ENCODE measurements at places on chromosomes 7 and 10.
A peak's percentile ranks its signal among the peaks of the same experiment; 100 is the strongest.

GRCh38 chr10:64648915-64649314 lies 1127.7 kb downstream of the REEP3 start:
- DNase-seq, result no peak

- DNase-seq, result no peak
These were observed 59.4 kb downstream of the SHH start for GRCh38 chr7:155752756-155753445.

DNA sequence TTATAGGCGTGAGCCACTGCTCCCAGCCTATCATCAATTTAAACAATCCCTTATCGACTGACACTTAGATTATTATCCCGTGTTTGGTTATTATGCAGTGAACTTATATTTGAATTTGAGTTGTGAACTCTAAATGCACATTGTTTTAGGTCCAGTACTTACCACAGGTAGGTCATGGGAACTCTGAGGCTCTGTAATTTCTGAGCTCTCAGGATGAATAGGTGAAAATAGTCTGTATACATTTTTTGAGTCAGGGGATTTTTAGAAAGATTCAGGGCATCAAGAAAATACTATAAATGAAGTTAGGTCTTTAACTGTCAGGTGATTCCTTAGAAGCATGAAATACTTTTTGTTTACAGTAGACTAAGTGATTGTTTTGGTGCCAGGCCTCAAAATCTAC lies 8.8 kb downstream of the CCDC136 start:
- DNase-seq, result no peak

DNA sequence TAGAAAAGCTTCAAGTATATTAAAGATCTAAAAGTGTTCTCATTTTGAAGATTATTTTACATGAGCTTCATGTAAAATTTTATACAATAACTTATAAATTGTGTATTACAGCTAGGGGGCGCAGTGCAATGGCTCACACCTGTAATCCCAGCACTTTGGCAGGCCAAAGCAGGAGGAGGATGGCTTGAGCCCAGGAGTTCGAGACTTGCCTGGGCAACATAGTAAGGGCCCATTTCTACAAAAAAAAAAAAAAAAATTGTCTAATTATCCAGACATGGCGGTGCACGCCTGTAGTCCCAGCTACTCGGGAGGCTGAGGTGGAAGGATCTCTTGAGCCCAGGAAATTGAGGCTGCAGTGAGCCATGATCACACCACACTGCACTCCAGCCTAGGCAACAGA lies 16.6 kb downstream of the ACBD5 start:
- DNase-seq, result peak; percentile 17

- DNase-seq, result no peak
These were observed 472.1 kb upstream of the IGFBP3 start for GRCh38 chr7:46393142-46393541.

- no peak for DNase-seq
These were observed 1290.3 kb upstream of the SORCS1 start for GRCh38 chr10:108454793-108455192.

DNA sequence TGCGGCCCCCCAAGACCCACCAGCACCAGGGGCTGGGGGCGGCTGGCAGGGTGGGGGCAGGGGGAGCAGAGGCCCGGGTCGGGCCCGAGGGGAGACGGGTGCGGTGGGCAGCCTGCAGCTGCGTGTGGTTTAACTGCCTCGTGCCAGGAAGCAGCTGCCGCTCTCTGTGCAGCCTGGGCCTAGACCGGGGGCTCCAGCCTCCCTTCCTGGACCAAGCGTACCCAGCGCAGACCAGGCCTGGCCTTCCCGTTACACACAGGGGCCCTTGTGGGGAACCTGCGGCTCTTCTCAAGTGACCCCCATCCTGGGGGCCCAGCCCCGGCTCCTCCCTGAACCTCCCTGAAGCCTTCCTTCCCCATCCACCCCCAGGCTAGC lies 6.6 kb upstream of the INTS1 start:
- DNase-seq, result no peak

DNA sequence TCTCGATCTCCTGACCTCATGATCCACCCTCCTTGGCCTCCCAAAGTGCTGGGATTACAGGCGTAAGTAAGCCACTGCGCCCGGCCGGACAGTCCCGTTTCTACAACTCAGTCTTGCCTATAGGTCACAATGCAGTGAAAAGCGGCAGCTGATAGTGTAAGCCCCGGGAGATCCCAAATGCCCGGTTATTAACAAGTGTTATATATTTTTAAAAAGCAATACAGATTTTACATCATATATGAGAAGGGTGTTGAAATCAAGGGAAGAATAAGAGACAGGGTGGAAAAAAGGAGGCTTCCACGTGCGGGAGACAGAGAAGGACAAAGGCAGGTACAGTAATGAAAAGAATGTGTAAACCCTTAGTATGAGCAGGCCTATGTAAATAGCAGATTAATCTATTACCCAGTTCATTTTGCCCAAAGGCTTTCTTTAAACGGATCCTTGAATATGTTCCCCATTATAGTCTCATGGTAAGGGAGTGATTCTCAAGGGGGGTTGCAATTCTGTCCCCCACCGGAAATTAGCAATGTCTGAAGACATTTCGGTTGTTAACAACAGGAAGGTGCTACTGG lies 170.8 kb downstream of the PDE1C start:
- DNase-seq, result no peak

DNA sequence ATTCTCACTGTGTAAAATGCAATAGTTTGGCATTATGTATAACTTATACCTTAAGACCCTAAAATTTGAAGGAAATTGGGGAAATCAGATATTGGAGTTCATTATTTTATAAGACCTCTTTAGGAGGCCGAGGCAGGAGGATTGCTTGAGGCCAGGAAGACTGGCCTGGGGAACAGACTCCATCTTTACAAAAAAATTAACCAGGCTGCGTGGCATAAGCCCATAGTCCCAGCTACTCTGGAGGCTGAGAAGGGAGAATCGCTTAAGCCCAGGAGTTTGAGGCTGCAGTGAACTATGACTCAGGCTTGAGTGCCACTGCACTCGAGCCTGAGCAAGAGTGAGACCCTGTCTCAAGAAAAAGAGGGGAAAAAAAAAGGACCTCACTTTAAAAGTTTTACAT lies 14.0 kb upstream of the PBLD start:
- no peak for DNase-seq

DNA sequence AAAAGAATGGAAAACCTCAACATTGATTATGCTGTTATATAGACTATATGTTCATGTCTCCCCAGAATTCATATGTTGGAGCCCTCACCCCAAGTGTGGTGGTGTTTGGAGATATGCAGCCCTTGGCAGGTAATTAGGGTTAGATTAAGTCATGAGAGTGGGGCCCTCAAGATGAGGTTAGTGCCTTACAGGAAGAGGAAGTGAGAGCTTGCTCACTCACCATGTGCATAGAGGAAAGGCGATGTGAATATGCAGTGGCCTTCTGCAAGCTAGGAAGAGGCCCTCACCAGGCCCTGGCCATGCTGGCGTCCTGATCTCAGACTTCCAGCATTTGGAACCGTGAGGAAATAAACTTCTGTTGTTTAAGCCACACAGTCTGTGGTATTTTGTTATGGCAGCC lies 14.8 kb downstream of the ZNF33A start:
- no peak for DNase-seq

GRCh38 chr7:132498319-132498718 lies 78.0 kb downstream of the PLXNA4 start:
- DNase-seq, result no peak

DNA sequence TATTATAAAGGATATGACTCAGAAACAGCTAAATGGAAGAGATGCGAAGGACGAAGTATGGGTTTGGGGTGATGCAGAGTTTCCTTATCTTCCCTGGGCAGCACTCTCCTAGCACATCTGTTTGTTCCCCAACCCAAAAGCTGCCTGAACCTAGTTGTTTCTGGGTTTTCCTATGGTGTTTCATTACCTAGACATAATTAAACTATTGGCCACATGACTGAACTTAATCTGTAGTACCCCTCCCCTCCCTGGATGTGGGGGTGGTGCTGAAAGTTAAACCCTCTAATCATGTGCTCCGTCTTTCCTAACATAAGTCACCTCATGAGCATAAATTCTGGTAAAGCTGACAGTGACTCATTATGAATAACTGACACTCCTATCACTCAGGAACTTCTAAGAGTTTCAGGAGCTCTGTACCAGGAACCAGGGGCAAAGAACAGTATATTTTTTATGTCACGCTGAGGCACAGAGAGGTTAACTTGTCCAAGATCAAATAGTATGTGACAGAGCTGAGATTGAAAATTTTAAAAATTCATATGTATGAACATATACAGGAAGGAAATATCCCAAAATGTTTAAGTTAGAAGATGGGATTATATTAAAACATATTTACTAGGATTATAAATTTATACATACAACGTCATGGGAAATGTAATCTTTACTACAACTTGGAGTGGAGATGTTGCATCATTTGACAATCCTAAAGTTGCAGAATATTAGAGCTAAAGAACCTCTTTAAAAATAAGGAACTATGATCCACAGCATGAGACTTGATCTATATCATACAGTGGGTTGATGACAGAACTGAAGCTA lies 4.8 kb downstream of the STRIP2 start:
- DNase-seq, result no peak

DNA sequence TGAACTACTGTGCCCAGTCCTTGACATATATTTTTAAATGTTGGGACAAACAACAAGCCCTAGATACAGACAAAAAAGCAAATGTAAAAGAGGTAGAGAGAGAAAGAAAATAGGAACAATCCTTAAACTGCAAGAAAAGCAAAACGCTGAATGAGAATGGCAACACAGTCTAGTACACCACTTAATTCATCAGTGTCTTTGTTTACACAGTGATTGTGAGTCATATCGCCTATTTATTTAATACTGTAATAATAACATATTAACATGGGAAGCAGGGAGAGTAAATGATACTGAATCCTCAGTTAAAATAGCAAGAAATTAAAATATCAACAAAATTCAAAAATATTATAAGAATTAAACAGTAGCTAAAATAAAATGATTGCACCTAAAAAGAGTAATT lies 9.8 kb upstream of the LRRTM3 start:
- DNase-seq, result no peak

GRCh38 chr10:33612116-33612515 lies 277.6 kb upstream of the NRP1 start:
- DNase-seq, result no peak

DNA sequence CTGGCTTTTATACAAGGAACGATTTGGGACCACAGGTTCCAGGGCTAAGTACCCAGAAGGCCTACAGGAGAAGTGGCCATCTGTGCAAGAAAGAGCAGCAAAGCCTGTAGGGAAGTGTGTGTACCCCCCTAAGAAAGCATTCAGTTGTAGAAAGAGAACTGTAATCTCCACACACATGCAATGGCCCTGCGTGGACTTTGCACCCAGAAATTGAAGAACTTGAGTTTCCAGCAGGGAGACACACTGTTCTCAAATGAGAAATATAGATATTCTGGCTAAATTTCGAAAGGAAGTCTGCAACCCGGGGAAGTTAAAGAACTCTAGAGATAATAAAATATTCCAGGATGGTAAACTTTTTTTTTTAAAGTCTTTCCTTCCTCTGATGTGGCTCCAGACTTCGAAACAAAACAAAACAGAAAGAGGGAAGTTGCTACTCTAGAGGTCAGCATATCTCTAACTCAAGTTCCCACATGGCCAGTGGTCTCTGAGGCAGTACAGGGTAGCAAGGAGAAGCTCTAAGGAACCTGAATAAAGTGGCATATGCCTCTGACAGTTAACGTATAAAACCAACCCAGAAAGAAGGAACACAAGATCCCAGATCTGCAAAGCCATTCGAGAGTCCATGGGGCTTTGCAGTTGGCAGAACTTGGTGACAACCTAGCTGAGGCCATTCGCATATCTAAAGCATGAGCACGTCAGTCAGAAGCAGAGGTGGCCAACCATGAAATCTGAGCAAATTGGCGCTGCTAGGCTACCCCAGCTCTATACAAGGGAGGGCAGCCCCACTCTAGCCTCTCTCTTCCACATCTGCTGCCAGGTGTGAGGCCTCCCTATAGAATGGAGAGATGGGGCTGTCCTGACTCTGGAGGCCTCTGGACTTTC lies 56.6 kb downstream of the ELMO1 start:
- DNase-seq, result no peak
